Stimulated activated CD4-positive, alpha-beta T cell treated with anti-CD3 and anti-CD28 coated beads, TNF-alpha, amount 100 ng/mL, for 1 hour (primary cell): ENCODE measurements at places on chromosomes 3 and 15.

DNA sequence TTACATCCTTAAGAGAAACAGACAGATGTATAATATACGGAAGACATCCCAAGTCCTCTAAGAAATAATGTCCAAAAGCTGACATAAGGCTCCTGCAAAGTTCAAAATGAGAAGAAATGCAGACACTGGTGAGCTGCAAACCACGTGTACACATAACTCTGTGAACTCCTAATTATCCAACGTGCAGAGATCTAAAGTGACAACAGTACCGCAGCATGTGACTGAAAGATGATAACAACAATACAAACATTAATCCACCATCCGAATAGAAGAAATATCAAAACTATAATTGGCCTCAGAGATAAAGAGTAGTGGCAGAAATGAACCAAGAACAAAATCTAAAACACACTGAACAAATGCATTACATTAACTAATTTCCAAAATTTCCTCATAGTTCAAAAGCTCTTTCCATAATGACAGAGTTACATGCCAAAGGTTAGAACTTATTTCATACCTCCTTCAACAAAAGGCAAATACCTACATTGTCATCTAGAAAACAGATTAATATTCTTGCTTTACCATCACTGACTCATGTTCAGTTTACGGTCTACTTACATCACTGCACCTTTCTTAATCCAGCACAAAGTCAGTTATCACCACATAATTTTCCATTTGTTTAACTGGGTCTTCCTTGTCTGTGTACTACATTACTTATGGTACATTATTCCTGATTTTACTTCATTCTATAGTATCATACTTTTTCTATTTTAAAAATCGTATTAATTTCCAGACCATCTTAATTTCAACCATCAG lies 2.2 kb downstream of the PDCD10 start:
- no peak for DNase-seq

DNA sequence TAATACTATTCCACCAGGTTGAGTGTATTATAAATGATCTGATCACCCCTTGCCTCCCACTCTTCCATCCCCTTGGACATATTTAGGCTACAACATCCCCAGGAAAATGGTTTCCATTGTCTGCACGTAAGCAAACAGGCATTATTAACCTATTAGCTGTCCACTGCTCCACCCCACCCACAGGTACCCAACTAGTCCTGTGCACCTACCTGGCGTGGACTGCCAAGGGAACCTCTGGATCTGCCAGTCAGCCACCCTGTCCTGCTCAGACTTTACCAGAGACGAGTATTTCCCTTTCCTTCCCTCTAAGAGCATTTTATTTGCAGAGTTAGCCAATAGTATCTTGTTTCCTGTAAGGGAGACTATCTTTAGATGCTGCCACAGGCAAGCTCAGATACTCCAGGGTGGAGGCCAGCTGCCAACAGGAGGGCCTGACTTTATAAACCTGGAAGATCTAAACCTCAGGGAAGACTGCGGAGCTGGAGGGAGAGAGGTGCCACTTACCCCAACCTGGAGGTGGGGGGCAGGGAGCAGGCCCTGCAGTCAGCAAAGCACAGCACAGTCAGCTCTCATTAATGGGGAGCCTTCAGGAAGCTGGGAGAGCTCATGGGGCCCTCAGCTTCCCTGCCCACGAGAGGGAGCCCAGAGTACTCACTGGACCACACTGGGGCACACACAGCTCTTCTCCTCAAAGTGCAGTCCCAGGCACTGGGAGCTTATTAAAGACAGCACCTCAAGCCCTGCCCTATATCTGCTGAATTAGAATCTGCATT lies at the start of gene CX3CR1:
Gene CX3CR1 (minus strand): TSS at position 292 of the 773 bp plus-strand sequence. CDS start 13,527 bp downstream, outside the sequence.
- no peak for DNase-seq

GRCh38 chr3:66037986-66038369 lies 740 bp downstream of the MAGI1 start:
- DNase-seq, result no peak

GRCh38 chr15:71290002-71290401 lies 174.7 kb downstream of the THSD4 start:
- no peak for DNase-seq

- DNase-seq, result no peak
Measured at GRCh38 chr15:80531388-80531787, 127.2 kb downstream of the ARNT2 start.

DNA sequence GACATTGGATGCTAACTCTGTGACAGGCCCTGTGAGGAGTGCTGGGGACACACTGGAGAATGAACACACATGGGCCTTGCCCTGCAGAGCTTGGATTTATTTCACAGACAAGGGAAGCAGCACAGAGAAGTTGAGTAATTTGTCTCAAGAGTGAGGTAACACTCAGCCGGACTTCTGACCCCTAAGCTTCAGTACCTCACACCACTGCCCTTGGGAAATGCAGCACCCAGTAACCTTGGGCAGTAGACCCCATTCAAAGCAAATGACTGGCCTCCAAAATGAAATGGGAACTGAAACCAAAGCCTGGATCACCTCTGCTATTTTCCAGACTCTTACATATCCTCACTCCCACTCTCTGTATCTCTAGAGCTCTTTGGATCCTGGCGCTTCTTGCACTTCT lies 37.3 kb downstream of the RFT1 start:
- no peak for DNase-seq

DNA sequence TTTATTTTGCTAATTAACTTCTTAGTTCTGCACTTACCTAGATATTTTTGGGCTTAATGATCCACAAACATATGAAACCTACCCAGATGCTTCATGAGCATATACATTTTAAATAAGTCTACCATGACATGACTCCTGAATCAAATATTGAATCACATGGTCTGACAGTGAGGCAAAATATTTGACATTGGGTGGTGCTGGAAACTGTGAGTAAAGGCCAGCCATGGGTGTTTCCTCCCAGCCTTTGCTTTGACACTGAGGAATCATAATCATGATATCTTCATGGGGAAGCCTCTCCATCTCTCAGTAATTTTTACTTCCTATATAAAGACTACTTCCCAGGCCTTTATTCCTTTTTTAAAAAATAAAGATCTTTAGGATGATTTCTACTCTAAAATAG lies 22.8 kb upstream of the SSR3 start:
- no peak for DNase-seq

DNA sequence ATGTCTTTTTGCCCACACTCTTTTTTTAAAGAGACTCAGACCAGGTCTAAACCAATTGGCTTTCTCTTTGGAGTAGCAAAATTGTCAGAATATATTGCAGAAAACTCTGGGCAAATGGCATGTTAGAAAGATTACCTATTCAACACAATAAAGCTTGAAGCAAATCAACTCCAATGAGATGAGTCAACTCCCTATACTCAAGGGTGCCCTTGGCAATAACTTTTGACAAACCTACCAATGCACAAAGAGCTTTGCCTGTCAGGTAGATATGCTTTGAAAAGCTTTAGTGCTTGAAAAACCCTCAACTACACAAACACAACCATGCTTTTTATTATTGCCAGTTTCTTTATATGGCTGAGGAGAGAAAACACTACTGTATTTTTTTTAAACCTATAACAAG lies 137.7 kb upstream of the GRM7 start:
- no peak for DNase-seq

DNA sequence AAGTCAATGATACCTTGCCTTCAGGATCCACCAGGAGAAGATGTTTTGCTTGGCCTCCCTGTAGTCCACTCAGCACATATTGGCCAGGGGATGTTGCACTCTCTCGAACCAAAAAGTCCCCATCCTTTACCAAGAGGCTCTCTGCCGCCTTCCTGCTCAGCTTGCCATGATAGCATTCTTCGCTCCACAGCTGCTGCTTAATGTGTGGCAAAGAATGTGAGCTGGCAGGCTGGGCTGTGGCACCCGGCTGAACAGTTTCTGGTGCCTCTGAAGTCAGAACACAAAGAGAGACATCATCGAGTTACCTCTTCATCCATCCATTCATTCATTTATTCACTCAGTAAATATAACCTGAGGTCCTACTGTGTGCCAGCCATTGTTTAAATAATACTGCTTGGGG lies 23.9 kb upstream of the CEP152 start:
- DNase-seq, result no peak

DNA sequence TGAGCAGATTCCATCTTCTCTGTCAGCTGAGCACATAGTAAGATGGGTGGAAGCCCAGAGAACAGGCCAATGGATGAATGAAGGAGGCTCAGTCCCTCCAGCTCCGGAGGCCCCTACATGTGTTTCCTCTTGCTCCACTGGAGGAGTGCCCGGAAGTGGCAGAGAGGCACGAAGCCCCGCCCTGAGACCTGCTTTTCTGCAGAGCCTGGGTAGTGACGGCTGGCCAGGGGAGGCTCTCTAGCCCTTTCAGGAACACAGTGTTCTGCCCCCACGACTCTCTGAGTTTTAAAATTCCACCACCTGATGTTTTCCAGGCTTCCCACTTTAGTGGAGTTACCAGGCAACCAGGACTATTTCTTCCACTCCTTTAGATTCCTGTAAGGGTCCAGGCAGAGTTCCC lies 149.4 kb upstream of the SLC6A11 start:
- DNase-seq, result no peak

GRCh38 chr3:99659951-99660350 lies 21.6 kb downstream of the COL8A1 start:
- DNase-seq, result no peak

- DNase-seq, result no peak
Measured at GRCh38 chr3:48418651-48419050, 11.2 kb downstream of the PLXNB1 start.

DNA sequence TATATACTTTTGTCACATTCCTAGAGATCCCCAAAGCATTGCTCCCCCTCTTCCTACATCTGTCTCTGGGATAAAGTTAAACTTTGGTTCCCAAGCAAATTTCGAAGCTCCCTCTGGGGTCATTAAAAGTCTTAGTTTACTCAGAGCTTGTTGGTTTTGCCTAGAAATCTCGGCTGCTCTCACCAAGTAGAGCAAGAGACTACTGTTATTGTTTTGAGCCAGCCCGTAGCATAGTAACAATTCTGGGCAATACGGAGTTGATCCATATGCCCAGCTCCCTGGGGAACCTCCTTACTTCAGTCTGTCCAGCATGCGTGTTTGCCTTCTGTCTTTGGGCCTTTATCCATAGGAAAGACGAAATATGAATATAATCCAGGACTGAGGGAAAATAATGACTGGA lies 10.0 kb upstream of the P3H2 start:
- no peak for DNase-seq

- DNase-seq, result no peak
Measured at GRCh38 chr3:177778633-177779032, 581.4 kb upstream of the TBL1XR1 start.

DNA sequence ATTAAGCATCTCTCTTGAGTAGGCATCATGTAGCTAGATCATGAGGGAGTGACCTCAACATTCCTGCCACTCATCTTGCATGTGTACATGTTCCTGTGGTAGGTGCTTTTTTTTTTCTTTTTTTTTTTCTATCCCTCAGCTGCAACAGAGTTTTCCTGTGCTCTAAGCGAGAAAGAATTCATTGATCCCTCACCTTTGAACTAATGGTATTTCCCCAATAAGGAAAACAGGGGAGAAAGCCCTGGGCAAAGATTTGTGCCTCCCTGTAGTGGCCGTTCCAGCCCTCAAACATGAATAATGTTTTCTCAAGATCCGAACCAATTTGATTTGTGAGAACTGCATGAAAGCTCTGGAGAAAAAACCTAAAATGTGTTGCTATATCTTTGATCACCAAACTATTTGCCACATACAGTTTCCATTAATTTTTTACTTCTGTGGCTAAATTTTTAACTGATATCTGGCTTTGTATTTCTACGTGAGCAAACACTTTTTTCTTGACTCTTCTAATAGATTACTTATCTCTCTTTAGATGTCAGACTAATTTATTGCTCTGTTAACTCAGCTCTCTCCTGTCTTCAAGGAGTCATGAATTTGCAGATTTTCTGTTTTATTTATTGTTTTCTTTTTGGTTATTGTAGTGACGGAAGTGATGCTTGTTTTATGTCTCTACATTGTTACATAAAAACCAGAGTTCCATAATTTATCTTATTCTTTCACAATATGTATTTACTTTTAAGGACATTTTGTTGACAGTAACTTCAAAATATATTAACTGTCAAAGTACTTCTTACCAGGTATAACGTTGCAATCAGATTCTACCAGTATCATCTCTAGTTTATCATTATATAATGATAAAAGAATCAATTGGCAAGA lies 1396.5 kb downstream of the OTOL1 start:
- no peak for DNase-seq

- no peak for DNase-seq
Measured at GRCh38 chr3:115494826-115495225, 128.5 kb upstream of the GAP43 start.

GRCh38 chr3:141114179-141114745 lies 63.1 kb downstream of the SPSB4 start:
- no peak for DNase-seq

DNA sequence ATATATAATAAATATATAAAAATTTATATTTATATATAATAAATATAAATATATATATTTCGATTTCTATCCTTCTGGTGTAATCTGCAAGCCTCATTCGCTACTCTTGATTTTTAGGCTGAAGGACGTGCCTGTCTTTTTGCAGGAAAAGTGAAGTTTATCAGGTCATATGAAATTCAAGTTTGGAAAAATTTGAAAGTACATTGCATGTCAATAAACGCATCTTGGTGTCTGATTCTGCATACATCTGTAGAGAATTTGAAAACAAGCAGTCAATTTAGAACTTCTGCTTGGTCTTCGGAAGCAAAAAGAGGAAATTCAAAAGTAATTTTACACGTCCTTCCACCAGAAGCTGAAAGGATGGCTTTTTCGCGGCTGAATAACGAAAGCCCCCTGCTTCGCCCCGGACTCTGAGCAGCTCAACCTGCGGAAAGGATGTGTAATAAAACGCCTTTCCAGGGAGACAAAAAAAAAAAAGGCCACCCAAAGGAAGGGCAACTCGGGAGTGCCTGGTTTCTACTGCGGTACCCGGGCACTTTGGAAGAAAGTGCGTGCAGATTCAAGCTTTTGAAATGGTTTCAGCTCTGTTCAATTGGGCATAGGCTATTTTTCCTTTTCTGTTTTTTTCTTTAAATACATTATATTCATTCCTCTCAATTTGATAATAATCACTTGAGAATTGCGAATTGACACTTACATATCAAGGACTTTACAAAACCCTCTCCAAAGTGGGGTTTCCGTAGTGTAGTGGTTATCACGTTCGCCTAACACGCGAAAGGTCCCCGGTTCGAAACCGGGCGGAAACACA lies 1.5 kb upstream of the MYNN start:
- peak; percentile 24 for DNase-seq

DNA sequence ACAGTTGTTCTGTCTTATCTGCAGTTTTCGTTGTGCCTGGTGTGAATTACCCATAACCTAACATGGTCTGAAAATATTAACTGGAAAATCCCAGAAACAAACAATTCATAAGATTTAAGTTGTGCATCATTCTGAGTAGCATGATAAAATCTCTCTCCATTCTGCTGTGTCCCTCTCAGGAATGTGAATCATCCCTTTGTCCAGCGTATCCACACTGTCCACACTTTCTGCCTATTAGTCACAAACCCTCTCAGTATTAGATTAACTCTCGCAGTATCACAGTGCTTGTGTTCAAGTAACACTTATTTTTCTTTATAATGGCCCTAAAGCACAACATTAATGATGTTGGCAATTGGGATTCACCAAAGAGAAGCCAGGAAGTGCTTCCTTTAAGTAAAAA lies 203.2 kb downstream of the CGGBP1 start:
- no peak for DNase-seq

GRCh38 chr3:150495563-150496168 lies 50.6 kb downstream of the SERP1 start:
- no peak for DNase-seq

GRCh38 chr15:44738340-44738984 lies 2.1 kb downstream of the TRIM69 start:
- DNase-seq, result no peak
